ENCODE measurements at places on chromosomes 4 and X.

DNA sequence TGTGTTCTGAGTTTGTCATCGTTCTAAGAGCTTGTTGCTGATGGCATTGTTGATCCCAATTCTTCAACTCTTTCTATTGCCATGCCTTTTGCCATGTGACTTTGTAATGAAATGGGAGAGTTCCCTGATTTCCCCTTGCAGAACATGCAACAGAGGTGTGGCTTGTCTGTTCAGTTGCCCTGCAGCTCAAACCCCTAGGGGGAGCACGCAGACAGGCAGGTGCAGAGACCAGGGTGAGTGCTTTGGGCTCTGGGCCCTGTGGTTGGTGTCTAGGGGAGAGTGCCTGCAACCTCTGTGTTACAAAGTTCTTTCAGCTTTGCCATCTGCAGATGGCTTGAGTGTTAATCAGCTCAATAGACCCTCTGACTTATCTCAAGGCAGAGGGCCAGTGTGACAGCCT, 332.7 kb downstream of the MID1IP1 start:
- DNase-seq, result no peak

GRCh38 chrX:153934762-153935325, at the start of gene NAA10:
TSS of gene NAA10 (minus strand) at chrX:153935037. CDS start at chrX:153934904, 133 bp downstream.
- DNase-seq, result peak; percentile 57

- DNase-seq, result no peak
Measured at GRCh38 chr4:176054942-176055341, 10.7 kb upstream of the WDR17 start.

GRCh38 chr4:29277381-29277780, 1442.8 kb upstream of the PCDH7 start:
- DNase-seq, result no peak

GRCh38 chrX:107673933-107674479, 45.7 kb downstream of the PRPS1 start:
- DNase-seq, result peak; percentile 64

- no peak for DNase-seq
Measured at GRCh38 chr4:54400802-54401201, 171.7 kb downstream of the PDGFRA start.

GRCh38 chr4:119493419-119493818, 135.2 kb downstream of the PDE5A start:
- no peak for DNase-seq

- DNase-seq, result no peak
Measured at GRCh38 chr4:146472404-146472803, 49.3 kb downstream of the SLC10A7 start.

DNA sequence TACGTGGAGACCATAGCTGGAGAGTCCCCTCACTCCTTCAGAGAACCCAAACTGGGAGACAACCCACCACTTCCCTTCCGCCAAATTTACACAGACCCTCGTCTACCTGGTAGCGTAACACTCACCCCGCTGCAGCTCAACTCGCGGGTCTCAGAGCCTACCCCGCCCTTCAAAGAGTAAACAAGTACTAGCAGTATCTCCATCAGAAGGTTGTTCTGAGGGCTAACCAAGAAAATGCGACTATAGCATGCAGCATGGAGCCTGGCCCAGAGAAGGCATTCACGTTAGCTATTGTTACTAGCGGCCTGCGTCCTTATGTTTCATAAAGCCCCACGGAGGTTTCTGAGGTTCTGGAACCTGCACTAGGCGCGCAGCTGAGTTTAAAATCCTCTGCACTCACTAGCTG, 531 bp upstream of the MANBA start:
- DNase-seq, result no peak

DNA sequence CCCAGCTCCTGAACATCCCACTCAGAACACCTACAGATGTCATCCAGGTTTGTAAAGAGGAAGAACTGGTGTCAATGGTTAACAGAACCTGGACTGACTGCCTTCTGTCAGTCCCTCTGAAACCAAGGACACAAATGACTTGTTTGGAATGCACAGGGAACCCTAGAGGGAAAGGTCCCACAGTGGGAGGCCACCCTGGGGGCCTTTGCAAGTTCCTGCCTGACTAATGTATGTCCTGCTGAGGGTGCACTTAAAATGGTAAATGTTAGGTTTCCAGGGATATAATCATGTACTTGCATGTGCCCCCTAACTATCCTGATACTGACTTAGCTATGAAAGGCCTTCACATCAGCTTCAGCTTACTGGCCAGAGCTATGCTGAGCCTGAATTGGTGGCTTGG, 15.0 kb upstream of the XAGE2 start:
- DNase-seq, result no peak

DNA sequence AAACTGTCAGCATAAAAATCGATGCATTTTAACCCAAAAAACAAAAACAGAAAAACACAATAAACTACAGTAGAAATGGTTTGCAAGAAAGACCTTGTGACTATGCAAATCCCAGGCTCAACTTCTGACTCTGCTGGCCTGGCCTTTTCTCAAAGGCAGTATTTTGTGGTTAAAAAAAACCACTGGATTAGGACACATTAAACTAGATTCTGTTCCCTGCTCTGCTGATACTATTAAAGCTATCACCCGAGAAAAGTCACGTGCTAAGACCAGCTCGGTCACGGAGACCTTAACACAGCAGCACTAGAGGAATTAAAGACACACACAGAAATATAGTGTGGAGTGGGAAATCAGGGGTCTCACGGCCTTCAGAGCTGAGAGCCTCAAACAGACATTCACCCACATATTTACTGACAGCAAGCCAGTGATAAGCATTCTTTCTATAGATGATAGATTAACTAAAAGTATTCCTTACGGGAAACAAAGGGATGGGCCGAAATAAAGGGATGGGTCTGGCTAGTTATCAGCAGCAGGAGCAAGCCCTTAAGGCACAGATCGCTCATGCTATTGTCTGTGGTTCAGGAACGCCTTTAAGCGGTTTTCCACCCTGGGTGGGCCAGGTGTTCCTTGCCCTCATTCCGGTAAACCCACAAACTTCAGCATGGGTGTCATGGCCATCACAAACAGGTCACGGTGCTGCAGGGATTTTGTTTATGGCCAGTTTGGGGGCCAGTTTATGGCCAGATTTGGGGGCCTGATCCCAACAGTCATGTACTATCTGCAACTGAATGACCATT, 16.1 kb downstream of the CBR4 start:
- DNase-seq, result no peak

DNA sequence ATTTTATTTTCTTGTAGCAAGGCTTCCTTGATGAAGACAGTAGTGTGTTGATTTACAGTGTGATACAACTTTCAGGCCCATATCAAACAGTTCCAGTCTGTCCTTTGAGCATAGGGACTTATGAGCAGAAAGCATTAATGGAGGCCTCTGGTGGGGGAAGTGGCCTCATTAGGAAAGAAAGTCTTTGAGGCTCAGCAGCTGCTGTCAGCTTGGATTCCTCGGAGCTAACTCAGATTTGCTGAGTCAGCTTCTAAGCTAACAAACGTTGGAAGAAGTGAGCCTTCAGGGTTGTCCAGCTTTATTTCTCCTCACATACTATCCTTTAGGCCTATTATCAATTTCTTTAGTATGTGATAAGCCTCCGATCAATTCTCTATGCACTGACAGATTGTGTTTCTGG, 15.8 kb upstream of the SFRP2 start:
- DNase-seq, result no peak

- DNase-seq, result peak; percentile 18
Measured at GRCh38 chr4:182925298-182925757, 8.1 kb upstream of the DCTD start.

- no peak for DNase-seq
Measured at GRCh38 chr4:85837439-85837733, 362.4 kb downstream of the ARHGAP24 start.

GRCh38 chr4:48078862-48079655, 55.0 kb downstream of the TXK start:
- no peak for DNase-seq

- no peak for DNase-seq
Measured at GRCh38 chr4:24657768-24658617, 73.6 kb upstream of the DHX15 start.

DNA sequence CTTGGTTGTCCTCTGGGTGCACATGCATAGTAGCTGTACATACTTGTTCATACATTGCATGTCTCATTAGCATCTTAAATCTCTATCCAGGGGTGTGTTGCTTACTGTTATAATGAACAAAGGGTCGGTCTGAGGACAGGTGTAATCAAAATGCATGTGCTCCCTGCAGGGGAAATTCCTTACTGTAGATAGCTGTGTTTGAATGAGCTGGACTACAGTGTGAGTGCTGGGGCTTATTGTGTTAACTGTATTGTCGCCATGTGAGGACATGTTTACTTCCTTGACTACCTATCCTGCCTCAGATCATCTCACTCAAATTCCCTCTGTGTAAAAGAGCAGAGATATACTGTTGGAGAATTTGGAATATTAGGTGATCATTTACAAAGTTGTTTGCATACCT, 98.7 kb downstream of the KLHL34 start:
- DNase-seq, result no peak

GRCh38 chr4:92172203-92172602, 131.6 kb upstream of the GRID2 start:
- no peak for DNase-seq

DNA sequence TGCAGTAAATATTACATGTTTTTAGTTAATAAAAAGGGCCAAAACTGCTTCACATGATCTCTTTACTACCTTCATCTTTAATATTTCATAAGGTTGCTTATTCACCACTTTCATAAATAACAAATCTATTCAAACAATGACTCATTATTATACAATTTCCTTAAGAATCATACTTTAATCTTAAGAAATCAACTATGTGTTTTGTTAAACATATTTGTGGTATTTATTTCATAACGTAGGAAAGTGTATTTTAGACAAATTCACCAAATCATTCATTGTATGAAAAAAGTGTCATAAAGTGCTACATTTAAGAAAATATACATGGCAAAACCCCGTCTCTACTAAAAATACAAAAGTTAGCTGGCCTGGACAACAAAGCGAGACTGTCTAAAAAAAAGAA, 150.5 kb upstream of the RXFP1 start:
- no peak for DNase-seq

GRCh38 chr4:3016961-3017360, 53.6 kb downstream of the GRK4 start:
- no peak for DNase-seq

DNA sequence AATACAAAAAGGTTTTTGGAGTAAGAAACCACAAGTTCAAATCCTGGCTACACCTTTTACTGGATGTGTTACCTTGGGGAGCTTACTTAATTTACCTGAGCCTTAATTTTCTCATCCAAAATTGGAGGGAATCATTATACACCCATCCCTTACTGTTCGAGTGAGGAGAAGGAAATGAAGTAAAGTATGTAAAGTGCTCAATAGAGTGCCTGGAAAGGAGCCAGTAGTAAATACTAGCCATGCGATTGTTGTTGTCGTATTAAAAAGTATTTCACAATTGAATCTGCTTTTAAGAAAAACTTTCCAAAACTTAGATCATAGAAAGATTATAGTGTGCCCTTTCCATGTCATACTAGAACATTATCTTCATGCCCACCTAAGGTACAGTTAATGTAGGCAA, 124.5 kb downstream of the ATXN3L start:
- no peak for DNase-seq
